ENCODE measurements at places on chromosomes 16 and 17.

GRCh38 chr17:16046966-16047365 is 47.3 kb downstream of the TTC19 start:
- no peak for DNase-seq

DNA sequence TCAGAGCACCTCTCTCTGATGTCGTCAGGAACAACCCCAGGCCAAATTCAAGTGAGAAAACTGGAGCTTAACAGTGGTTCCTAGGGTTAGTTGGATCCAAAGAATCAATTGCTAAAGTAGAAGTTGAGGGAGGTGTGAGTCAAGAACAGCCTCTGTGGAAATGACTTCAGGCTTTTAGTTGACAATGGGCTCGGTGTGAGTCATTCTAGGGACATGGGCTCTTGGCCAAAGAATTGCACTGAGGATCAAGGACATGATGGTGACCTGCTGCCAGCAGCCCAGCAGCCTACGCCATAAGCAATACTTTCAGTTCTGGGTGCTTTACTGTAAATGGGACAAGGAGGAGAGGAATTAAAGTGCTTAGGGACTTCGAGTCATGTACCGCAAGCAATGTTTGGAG is 32.1 kb upstream of the SMURF2 start:
- no peak for DNase-seq

DNA sequence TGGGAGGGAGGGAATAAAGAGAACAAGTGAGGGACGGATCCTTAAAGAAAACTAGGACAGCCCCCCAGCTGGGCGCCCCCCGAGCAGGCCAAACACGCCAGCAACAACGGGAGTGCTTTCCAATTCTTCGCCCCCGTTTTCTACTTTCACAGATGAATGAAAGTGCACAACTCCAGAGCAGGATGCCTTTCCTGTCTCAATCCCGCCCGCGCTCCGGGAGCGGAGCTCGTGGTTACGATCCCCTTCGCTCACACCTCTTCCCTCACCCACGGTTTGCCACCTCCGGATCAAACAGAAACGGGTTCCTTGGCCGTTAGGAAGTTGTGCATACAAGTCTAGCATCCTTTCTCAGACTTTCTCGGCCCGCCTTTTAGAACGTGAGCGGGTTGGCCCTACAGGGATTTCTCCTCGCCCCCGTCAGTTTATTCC is 680 bp downstream of the SKA2 start:
- peak; percentile 26 for DNase-seq

- peak; percentile 77 for DNase-seq
These were observed 334.5 kb downstream of the SEC14L1 start for GRCh38 chr17:77475016-77475976.

- DNase-seq: no peak
These were observed 356.4 kb upstream of the GOT2 start for GRCh38 chr16:59090541-59090940.

DNA sequence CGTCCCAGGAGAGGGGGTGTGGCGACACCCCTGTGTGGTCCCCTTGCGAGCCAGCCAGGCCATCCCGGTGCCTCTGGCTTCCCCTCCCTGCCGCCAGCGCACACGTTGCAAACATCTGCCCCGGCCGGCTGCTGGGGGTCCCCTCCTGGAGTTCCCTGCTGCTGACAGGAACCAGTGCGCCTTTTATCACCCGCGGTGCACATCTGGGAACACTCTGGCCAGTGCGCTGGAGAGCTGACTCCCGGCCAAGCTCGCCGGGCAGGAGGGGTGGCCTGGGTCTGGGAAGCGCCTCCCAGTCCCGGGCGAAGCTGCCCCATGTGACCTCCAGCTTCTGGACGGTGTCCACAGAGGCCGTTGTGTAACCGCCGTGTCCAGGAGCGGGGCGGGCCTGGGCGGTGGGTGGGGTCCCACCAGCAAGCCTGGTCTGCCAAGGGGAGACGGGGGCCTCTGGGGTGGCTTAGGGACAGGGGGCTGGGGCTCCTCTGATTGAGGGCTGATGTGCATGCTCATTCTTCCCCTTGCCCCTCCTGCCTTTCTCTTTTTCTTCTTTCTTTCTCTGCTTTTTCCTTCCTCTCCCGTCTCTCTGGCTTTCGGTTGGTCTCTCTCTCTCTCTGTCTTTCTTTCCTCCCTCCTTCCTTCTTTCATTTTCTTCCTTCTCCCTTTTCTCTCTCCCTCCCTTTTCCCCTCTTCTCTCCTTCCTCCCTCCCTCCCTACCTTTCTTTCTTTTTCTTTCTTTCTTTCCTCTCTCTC is 25.2 kb upstream of the CIBAR2 start:
- DNase-seq: no peak

- DNase-seq: no peak
These were observed 12.6 kb downstream of the PMFBP1 start for GRCh38 chr16:72159386-72159785.

GRCh38 chr16:66977341-66978113 is 10.9 kb upstream of the CES4A start:
- DNase-seq: peak; percentile 91

DNA sequence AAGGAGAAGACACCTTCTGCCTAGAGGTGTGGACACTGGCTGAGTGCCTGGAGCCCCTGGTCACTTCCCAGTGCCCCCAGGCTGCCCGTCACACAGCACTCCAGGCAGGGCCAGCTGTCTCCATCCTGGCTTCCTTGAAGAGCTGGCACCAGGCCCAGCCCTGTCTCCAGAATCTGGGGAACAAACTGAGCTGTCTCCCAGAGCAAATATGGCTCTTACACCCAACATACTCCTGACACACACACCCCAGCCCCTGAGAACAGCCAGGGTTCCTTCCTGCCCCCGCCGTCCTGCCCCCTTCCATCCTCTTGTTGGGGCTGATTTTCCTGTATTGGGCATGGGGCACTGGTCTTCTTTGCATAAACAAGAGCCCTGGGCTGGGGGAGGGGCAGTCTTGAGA is 9.1 kb downstream of the NHERF1 start:
- no peak for DNase-seq

DNA sequence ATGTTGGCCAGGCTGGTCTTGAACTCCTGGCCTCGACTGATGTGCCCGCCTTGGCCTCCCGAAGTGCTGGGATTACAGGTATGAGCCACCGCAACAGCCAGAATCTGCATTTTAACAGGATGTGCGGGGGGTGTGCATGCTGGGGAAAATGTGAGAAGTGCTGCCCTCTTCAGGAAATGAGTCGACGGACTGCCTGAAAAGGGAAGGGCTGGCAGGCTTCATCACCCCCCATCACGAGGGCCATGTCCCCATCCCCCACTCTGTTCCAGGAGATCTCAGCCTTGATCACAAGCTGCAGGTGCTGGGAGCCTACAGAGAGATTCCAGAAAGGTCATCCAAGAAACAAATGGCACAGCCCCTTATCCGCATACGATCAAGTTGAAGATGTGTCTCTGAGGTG is 195.3 kb upstream of the RPL38 start:
- no peak for DNase-seq

GRCh38 chr16:86033016-86033474 is 134.1 kb downstream of the IRF8 start:
- no peak for DNase-seq

DNA sequence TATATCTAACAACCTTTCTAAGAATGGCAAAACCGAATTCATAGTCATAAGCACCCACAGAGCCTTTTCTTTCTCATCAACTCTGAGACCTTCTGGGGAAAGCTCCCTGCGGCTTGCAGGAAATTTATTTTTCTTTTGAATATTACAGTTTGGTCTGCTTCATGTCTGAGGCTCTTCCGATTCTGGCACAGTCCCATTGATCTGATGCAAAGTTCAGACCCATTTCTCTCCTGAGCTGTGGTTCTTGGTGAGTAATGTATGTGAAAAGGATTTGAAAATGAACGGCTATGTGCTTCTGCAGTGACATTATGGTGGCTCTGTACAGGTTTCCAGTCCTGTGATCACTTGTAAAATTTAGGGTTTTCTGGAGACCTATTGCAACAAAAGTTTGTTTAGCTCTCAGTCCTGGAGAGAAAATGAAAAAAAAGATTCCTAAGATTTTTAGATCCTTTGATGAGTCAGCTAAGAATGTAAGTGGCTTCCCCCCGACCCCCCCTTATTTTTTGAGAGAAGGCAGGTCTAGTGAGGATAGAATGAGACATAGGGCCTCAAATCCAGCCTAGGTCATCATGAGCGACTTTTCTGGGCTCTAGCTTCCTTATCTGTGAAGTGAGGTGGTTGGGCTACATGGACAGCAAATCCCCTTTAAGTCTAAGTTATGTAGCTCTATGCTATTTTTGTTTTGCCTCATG is 4.6 kb downstream of the GAN start:
- DNase-seq: no peak

DNA sequence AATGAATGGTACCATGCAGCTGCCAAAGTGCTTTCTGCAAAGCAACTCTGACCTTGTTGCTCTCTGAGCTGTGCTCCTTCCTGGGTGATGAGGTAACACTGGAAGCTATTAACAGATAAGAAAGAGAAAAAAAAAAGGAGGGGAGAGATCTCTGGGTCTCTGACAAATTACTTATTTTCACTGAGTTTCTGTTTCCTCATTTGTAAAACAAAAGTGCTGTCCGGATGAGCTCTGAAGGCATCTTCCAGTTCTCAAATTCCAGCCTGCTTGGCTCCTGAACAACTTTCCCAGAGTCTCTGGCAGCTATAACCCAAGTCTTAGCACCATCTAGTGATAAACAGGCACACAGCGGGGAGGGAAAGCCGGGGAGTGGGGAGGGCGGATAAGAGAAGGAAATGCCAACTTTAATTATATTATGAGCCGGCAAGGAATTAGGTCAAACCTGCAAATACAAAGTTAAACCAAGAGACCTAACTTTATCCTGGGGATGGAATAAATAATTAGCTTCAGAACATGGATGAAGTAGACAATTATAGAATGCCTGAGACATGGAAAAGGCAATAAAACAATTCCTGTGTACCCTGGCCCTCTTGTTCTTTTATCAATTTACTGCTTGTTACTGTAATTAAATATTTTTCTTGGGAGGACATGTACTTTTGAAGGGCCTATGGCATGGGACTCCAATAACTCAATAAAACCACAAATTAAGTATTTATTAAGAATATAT is 61.3 kb upstream of the KIFC3 start:
- no peak for DNase-seq

- no peak for DNase-seq
These were observed 717 bp downstream of the CYBA start for GRCh38 chr16:88649924-88650748.

- no peak for DNase-seq
These were observed 201.7 kb downstream of the KATNIP start for GRCh38 chr16:27751676-27752075.

DNA sequence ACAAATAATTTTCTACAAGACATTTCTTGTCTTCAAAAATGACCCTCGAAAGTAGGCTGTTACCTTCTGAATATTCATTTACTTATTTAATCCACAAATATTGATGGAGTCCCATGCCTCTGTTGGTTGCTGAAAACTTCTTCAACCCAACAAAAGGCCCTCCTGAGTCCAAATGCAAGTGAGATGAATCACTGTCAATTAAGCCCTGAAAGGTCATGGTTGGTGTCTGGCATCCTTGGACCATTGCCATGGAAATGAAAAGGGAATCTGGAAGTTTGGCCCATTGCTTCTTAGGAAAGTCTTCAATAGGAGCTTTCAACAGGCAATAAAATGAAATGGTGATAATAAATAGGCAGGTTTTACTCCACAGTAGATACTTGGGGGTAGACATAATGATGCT is 364.7 kb upstream of the DYNLRB2 start:
- no peak for DNase-seq

GRCh38 chr16:80404847-80405246 is 135.9 kb upstream of the DYNLRB2 start:
- DNase-seq: no peak

DNA sequence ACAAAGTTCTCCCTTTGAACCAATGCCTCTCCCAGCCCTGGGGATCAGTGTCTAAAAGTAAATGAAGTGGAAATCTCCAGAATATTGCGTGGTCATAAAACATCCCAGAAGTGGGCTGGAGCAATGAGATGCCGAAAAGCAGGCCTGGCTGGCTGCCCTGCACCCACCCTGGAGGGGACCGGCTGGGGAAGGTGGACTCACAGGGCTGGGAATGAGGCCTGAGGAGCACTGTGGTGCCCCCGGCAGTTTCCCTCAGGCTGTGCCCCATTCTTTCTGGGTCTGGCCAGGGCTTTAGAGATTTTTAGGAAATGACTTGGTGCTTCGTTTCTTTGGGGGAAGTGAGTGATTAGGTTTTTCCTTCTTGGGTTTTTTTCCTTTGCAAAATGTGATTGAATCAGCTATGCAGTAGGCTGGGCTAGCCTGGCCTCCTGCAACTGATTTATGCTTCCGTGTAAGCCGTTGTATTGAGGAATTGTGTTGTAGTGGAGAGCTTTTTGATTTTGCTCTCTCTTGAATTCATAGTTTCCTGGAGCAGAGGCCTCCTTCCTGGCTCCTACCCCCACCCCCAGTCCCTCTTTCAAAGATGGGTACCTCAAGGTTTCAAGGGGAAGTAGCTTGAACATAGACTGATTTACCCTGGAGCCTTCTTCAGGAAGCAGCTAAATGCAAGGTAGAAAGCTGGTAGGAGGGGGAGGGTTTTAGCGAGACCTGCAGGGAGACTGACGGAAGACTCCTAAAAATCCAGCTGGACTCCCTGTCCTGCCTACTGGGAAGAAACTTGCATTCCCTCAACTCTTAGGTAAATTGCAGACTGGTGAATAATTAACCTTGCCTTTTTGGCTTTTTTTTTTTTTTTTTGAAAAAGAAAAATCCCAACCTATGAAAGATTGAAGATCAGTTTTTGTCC is 170.2 kb downstream of the RAB11FIP4 start:
- no peak for DNase-seq

Data from activated CD8-positive, alpha-beta memory T cell treated with anti-CD3 and anti-CD28 coated beads, Interleukin-2, amount 50 U/mL, for 4 hours (primary cell).